ENCODE measurements at places on chromosomes 12 and 14.

DNA sequence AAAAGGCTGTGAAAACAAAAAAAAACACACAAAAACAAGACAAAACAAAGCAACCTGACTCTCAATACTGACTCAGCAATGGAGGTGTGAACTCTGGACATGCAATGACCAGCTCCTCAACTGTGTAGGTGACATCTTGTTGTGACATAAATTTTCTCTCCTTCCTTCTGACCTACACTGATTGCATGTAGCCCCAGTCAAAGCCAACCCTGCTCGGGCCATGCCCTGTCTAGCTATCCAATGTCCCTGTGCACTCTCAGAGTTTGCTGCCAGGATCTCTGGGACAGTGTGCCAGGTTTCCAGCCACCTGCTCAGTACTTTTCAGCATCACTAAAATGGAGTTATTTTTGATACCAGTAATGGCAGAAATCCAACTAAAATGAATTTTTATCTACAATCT, 18.9 kb upstream of the CRACR2A start:
- no peak for DNase-seq

DNA sequence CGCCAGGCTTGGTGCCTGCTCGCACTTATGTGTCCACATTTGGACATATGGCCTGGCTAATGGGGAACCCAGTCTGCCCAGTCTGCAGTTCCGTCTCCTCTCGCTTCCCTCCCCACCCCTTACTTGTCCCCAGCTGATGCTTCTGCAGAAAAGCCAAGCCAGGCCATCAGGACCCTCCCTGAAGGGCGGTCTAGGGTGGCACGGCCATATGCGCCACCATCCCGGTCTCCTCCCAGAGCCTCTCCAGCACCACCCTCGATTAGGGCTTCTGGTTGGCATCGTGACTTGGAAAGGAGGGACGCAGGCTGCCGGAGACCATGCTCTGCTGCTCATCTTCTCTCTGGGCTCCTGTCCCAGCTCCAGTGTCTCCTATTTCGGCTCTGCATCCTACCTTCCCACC, 54.6 kb downstream of the CALM1 start:
- no peak for DNase-seq

- no peak for DNase-seq
Measured at GRCh38 chr12:62403031-62403430, 63.6 kb upstream of the MON2 start.

DNA sequence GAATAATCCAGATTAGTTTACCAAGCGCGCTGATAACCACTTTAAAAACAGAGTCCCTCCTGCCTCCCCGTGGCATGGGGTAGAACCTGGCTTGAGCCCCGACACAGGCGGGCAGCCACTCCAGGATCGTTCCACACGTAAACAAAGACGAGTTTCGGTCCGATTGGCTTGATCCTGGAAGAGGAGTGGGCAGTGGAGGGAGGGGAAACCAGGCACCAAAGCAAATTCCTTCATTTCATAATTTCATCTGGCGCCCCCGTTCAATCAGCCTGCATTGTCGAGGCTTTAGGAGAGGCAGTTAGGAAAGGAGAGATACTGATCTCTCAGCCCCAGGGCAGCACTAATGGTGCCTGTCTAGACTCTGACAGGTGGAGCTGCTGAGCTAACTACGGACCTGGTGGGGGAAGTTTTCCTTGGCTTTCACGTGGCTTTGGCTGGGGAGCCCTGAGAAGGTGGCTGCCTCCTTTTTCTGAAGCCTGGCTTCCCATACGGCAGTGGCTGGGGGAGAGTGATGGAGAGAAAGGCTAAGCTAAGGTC, 751 bp upstream of the GPRC5A start:
- DNase-seq = peak; percentile 21

- DNase-seq = peak; percentile 29
Measured at GRCh38 chr14:104392001-104392395, 187.6 kb upstream of the C14orf180 start.

GRCh38 chr12:116931665-116932064, 20.9 kb downstream of the FBXW8 start:
- no peak for DNase-seq

DNA sequence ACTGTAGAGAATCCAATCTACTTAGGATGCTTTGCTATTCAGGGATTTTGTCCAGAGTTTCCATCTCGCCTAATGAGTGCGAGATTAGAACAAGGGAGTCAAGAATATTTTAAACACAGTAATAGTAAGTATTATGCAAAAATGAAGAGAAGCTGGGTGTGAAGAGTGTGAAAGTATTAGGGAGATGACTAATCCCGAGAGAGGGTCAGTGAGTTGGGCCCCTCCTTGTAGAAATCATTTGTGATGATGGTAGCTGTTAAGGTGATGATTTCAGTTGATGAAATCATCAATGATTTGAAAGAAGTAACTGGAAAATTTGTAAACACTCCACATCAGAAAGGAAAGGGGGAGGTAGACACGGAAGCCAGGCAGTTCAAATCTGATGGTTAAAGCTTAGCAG, 478.9 kb upstream of the MGAT4C start:
- no peak for DNase-seq

DNA sequence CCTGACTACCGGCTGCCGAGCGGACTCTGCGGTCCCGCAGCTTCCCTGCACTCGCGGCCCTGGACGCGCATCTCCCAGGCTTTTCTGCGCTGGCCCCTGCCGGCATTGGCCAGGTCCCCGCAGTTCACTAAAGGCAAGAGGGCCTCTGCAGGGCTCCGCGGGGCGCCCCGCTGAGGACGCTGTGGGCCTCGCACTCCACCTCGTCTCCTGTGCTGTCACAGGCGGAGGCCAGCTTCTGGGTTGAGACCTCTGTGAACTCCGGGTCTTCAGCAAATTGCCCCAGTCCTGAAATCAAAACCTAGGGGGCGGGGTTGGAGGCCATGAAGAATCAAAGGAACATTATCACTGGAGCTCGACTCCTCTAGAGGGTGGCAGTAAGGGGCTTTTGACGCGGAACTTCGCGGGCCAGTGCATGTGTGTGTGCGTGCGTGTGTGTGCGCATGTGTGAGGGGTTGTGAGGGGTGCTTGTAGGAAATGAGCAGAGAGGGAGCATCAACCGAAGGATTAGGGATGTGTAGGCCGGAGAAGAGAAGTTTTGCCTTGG, 68.5 kb upstream of the CAPRIN2 start:
- DNase-seq = peak; percentile 15

- DNase-seq = no peak
Measured at GRCh38 chr12:105357162-105357691, 26.7 kb downstream of the C12orf75 start.

GRCh38 chr14:63478437-63478852, 64.7 kb downstream of the PPP2R5E start:
- DNase-seq = no peak

GRCh38 chr12:11752403-11753149, 103.1 kb downstream of the ETV6 start:
- no peak for DNase-seq

DNA sequence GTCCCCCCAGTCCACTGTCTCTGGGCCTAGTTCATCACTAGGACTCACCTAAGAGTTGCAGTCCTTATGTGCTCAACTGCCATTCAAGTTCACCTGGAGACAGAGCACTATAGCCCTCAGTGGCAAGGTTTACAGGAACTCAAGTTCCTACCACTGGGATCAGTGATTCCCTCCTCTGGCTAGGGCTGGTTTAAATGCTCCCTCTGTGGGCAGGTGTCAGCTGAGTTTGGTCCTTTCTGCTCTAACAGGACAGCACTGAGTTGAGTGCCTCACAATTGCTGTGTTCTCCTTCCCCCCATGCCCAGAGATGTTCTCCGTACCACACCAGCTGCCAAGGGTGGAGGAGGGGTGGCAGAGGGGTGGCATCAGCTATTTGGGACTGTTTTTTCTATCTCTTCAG, 20.8 kb upstream of the SAV1 start:
- no peak for DNase-seq

- DNase-seq = no peak
Measured at GRCh38 chr14:103401223-103402214, 16.3 kb downstream of the MARK3 start.

DNA sequence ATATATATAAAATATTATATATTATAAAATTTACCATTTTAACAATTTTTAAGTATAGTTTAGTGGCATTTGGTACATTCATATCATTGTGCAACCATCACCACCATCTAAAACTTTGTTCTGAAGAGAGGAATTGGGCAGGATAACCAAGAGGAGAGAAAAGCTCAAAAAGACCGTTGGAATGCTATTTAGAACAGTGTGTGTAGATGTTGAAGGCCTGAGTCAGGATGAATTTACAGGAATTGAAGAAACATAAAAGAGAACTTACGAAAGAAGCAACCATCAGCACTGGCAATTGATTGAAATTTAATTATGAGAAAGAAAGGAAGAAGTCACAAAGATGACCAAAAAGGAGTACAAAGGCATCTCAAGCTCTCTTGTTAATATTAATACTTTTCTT, 196.9 kb upstream of the PWP1 start:
- DNase-seq = no peak

DNA sequence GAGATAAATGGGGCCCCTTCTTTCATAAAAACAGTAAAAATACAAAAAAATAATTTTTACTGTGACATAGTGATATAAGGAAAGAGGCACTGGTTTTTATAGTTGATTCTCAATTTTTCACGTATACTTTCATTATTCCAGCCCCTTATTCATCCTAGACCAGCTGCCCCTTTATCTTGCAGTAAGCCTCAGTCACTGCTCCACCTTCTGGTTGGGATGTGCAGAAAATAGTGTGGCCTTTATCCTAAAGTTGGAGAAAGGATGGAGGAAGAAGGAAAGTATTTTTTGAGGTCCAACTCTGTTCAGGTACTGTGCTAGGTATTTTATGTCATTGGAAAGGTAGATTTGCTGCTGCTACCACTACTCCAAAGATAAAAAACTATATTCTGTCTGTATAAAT, 172.7 kb downstream of the ANO6 start:
- peak; percentile 3 for DNase-seq

- DNase-seq = no peak
Measured at GRCh38 chr12:117481470-117481869, 120.0 kb upstream of the NOS1 start.

GRCh38 chr14:103078860-103079587, 5.0 kb upstream of the LBHD2 start:
- DNase-seq = no peak

DNA sequence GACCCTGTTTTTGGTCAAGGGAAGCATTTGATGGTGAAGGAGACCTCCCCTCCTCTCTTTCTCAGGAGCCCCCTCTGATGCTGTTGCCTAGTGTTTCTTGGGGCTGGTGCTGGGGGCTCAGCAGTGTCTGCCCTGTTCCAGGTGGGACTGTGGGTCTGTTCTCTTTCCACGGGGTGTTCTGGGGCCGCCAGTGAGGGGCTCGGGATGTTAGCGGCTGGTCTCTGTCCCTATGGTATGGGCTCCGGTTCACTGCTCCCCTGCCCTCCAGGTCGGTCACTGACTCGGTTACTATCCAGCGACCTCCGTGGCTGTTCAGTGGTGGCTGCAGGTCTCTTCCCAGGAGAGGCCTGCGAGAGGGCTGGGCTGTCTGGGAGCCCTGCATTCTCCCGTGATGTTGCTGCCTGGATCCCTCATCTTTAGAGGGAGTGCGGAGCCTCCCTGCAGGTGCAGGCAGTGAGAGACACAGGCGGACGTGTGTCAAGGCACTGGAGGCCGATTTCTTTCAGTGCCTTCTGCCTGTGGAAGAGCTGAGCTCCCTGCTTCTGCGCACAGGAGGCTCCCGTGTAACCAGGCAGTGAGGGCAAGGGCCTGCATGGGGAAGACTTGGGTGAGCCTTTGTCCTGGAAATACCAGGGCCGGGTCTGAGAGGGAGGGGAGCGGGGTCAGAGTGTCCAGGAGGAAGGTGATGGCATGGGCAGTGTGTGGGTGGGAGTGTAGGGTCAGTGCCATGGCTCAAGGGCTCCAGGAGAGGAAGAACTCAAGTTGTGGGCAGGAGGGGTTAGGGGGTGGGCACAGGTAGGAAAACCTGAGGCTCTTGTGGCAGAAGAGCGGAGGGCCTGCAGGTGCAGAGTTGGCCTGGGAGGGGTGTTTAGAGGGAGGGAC, 362.6 kb downstream of the TMEM121 start:
- no peak for DNase-seq

DNA sequence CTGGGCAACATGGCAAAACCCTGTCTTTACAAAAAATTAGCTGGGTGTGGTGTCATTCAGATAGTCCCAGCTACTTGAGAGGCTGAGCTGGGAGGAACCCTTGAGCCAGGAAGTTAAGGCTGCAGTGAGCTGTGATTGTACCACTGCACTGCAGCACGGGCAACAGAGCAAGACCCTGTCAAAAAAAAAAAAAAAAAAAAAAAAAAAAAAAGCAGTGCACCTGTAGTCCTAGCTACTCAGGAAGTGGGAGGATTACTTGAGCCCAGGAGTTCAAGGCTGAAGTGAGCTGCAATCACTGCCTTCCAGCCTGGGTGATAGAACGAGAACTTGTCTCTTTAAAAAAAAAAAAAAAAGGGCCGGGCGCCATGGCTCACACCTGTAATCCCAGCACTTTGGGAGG, 5.6 kb downstream of the REM2 start:
- peak; percentile 38 for DNase-seq

- no peak for DNase-seq
Measured at GRCh38 chr14:101226603-101227425, 323.3 kb upstream of the RTL1 start.

DNA sequence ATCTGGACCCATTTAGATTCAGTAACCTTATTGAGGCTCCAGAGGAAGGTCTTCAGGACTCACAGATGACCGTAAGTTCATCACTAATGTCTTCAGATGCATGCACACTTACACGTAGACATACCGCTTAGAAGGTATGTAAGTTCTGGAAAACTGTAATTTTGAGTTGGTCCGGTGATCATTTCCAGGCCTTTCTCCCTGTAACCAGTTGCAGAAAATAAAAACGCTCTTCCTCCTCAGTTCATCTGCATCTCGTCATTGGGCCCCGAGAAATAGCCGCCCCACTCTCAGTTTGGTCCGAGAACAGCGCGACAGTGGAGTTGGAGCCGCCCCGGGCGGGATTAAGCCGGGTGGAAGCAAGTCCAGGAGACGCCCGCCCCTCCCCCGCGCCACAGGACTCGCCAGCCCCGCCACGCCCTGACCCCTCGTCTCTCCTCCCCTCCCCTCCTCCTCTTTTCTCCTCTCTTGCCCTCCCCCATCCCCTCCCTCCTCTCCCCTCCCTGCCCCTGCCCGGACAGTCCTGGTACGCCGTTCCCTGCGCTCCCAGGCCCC, 83.7 kb downstream of the TNFAIP2 start:
- DNase-seq = no peak

- no peak for DNase-seq
Measured at GRCh38 chr12:49948866-49949845, 1.4 kb upstream of the AQP2 start.

GRCh38 chr14:105020815-105021655, at the start of gene CDCA4:
CDCA4 (minus strand) TSS chr14:105021083; CDS start chr14:105011929, 9,154 bp downstream.
- DNase-seq = peak; percentile 98

DNA sequence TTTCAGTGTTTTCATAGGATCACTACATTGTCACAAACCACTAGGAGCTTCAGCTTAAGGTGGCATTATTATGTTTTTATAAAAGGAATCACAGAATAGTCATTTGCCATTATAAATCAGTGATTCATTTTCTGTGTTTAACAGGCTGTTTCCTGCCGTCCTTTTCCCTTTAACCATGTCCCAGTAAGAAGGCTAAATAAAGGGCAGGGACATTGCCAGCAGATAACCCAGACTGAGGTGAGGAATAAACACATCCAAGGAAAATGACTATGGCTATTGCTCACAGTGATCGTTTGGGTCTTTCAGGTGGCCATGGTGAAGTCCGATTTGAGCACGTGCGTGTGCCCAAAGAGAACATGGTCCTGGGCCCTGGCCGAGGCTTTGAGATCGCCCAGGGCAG, 17.9 kb upstream of the ALDH2 start:
- no peak for DNase-seq
